ENCODE measurements at places on chromosomes 2 and 18. TPM values are rescaled to one million over a fixed set of nuclear protein-coding genes. Genes with fewer than 3 reads are reported as not detected.

DNA sequence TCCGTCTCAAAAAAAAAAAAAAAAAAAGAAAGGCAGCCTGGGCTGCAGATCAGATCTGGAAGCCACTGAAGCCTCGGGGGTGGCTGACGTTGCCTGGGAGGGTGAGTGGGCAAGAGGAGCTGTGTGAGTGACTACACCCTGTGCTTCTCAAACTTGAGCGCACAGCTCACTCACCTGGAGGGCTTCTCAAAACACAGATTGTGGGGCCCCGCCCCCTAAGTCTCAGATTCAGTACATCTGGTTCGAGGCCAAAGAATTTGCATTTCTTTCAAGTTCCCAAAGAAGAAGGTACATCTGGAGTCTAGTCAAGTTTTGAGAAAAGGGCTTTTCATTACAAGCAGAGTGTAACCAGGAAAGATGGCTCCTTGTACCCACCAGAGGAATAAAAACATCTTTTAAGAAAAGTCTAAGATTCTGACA, 97.7 kb upstream of the CAB39 start:
- peaks cover 15% of the 10 kb centered on the region for H3K27me3 ChIP-seq
- no peak overlapping the region for H3K27ac ChIP-seq
- no peaks in the 10 kb centered on the region for H3K36me3 ChIP-seq
- H3K4me3 ChIP-seq = no peak overlapping the region
- DNase-seq = no peak

- H3K27ac ChIP-seq = no peak overlapping the region
- peaks cover 30% of the 10 kb centered on the region for H3K4me1 ChIP-seq
- no peak overlapping the region for H3K4me3 ChIP-seq
- no peak for DNase-seq
Observed at GRCh38 chr2:236972491-236973342, 113.0 kb upstream of the COPS8 start.

GRCh38 chr2:232539298-232540231, at the start of gene CHRNG:
CHRNG (plus strand) TSS chr2:232539692; CDS start chr2:232539748, 56 bp downstream.
- peaks cover 4% of the 10 kb centered on the region for H3K27me3 ChIP-seq
- H3K27ac ChIP-seq = peak within 1 kb of the TSS; percentile 84
- DNase-seq = no peak
- H3K4me3 ChIP-seq = no peak within 1 kb of the TSS
- H3K4me1 ChIP-seq = no peaks in the 10 kb centered on the region
- no peaks in the 10 kb centered on the region for H3K36me3 ChIP-seq

- no peak overlapping the region for H3K4me3 ChIP-seq
- no peak for DNase-seq
- H3K27me3 ChIP-seq = no peaks in the 10 kb centered on the region
- no peaks in the 10 kb centered on the region for H3K36me3 ChIP-seq
Observed at GRCh38 chr2:144876013-144876412, 356.1 kb upstream of the ZEB2 start.

DNA sequence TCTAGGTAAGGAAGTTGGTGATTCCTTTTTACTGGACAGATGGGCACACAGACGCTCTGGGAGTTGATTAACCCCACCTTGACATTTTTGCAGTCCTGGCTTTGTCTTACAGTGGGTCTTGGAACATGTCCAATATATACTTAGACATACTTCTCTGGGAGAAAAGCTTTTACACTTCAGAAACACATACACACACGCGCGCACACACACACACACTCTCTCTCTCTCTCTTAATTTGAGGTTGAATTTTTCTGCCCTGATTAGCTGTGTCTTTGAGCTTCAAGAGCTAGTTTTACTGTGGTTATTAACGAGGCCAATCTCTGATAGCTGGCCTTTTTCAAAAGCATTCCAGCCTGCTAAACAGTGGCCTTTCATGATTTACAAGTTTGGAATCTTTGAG, 215.0 kb downstream of the MYCN start:
- no peak overlapping the region for H3K4me3 ChIP-seq
- no peaks in the 10 kb centered on the region for H3K36me3 ChIP-seq
- no peaks in the 10 kb centered on the region for H3K27me3 ChIP-seq

- no peak overlapping the region for H3K4me3 ChIP-seq
- DNase-seq = no peak
- peaks cover 36% of the 10 kb centered on the region for H3K36me3 ChIP-seq
- no peaks in the 10 kb centered on the region for H3K4me1 ChIP-seq
- no peaks in the 10 kb centered on the region for H3K27me3 ChIP-seq
Observed at GRCh38 chr2:212052412-212053159, 486.0 kb downstream of the ERBB4 start.

DNA sequence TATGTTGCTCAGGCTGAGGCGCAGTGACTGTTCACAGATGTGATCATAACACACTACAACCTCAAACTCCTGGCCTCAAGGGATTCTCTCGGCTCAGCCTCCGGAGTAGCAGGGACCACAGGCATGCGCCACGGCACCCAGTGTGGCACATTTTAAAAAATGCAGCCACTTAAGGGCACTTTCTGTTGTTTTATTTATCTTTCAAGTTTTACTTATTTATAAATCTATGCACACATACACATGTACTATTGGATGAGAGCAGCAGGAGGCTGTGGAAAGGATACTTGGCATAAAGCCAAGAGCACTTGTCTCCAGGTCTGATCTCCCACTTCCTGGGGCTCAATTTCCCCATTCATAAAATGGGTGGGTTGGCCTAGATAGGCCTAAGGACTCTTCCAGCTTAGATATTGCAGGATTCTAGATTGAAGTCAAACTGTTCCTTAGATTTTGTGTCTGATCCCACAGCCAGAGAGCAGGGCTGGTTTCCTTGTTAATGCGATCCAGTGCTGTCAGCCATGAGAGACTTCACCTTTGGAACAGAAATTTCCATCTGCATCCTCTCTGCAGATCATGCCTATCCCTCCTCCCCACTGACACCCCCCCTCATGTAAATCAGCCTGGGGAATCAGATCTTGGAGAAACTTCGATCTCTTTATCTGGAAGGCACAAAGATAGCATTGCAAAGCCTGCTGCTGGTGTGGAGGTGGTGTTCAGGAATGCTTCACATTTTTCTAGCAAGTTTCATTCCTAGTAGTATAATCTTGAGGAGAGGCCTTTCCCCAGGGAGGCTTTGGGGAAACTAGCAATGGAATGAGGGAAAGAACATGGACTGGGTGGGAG, 24.7 kb downstream of the PCBP1 start:
- peaks cover 37% of the 10 kb centered on the region for H3K4me1 ChIP-seq
- H3K27me3 ChIP-seq = no peaks in the 10 kb centered on the region
- H3K4me3 ChIP-seq = no peak overlapping the region

- no peaks in the 10 kb centered on the region for H3K36me3 ChIP-seq
- no peak overlapping the region for H3K27ac ChIP-seq
- no peak for DNase-seq
- no peaks in the 10 kb centered on the region for H3K27me3 ChIP-seq
- no peak overlapping the region for H3K4me3 ChIP-seq
Observed at GRCh38 chr2:153939124-153939796, 67.5 kb downstream of the GALNT13 start.

- no peaks in the 10 kb centered on the region for H3K36me3 ChIP-seq
- peaks cover 4% of the 10 kb centered on the region for H3K27me3 ChIP-seq
- peaks cover 15% of the 10 kb centered on the region for H3K4me1 ChIP-seq
- no peak overlapping the region for H3K27ac ChIP-seq
- no peak for DNase-seq
Observed at GRCh38 chr18:57855551-57855950, 52.4 kb upstream of the ATP8B1 start.

DNA sequence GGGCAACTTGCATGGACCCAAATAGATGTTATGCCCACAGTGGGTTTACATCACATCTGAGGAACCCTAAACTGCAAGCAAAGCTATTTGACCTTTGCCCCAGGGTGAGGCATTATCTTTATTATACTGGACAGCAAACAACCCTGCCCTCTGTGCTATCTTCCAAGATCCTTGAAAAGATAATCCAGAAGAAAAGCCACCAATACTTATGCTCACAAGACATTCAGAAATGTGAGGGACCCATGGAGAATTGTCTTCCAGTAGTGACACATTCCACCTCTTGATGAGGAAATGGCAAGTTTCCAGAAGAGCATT, 53.0 kb upstream of the NDUFV2 start:
- no peaks in the 10 kb centered on the region for H3K4me1 ChIP-seq
- H3K4me3 ChIP-seq = no peak overlapping the region
- no peak overlapping the region for H3K27ac ChIP-seq
- H3K36me3 ChIP-seq = peaks cover 2% of the 10 kb centered on the region
- no peaks in the 10 kb centered on the region for H3K27me3 ChIP-seq

DNA sequence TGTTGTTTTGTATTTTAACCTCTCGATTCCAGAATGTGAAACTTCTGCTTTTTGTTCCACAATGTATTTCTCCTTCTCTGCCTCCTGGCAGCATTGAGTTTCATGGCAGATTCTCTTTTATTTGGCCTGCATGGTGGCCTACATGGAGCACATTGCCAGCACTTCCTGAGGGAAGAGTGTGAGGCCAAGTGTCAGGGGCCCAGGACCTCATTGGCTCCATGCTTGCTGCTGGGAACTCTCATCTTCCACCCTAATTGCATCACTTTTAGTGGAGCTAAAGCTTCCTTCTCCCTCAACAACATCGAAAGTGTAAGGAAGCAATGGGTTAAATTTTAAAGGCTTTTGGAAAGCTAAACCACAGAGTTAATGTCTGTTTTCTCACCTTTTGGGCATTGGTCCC, 9.5 kb downstream of the TRIB2 start:
- no peaks in the 10 kb centered on the region for H3K27me3 ChIP-seq
- H3K27ac ChIP-seq = no peak overlapping the region
- H3K4me1 ChIP-seq = peaks cover 23% of the 10 kb centered on the region
- no peak for DNase-seq
- H3K36me3 ChIP-seq = peaks cover 34% of the 10 kb centered on the region

- no peak for DNase-seq
- no peak overlapping the region for H3K27ac ChIP-seq
- H3K36me3 ChIP-seq = no peaks in the 10 kb centered on the region
- no peaks in the 10 kb centered on the region for H3K4me1 ChIP-seq
Observed at GRCh38 chr2:141417246-141417797, 713.5 kb downstream of the LRP1B start.

- no peaks in the 10 kb centered on the region for H3K36me3 ChIP-seq
- DNase-seq = no peak
- H3K4me3 ChIP-seq = no peak overlapping the region
- H3K27me3 ChIP-seq = peaks cover 8% of the 10 kb centered on the region
- H3K4me1 ChIP-seq = peaks cover 1% of the 10 kb centered on the region
- no peak overlapping the region for H3K27ac ChIP-seq
Observed at GRCh38 chr2:88669482-88670214, 21.8 kb upstream of the RPIA start.

DNA sequence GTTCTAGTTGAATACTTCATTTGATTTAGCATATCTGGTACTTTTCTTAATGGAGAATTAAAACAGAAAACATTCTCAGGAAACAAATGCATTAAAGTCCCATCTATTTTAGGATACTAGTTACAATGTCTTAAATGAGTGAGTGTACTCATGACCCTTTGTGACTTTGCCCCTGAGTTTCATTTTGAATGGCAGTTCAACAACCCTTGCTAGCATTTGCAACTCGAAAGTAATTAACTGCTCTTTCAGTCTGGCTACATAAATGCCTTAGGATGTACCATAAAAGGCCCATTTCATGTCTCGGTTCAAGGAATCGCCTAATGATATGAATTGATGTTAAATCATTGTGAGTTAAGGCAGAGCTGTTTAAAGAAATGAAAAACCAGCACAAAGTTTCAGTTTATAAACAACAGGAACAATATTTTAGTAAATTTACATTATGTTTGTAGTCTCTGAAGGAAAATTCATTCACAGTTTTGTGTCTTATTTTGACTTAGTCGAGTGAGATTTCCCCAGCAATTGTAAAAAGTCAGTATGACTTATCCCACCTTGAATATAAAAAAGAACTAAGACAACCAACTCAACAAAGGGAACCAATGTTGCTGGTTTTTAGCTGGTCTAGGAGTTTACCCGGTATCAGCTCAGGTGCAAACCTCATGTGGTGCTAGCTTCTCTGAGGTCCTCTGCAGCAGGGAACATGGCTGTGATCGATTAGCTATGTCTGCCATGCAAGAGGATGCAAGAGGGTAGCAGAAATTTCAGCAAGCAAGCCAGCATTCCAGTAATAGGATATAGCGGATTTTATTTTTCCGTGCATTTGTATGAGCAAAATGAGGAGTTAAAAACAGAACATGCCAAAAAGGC, 386.2 kb downstream of the PTPRM start:
- no peak overlapping the region for H3K27ac ChIP-seq
- no peaks in the 10 kb centered on the region for H3K36me3 ChIP-seq
- H3K27me3 ChIP-seq = no peaks in the 10 kb centered on the region

GRCh38 chr18:1017227-1018058, 112.8 kb downstream of the ADCYAP1 start:
- peaks cover 8% of the 10 kb centered on the region for H3K4me1 ChIP-seq
- peak overlapping the region; percentile 63 for H3K27ac ChIP-seq
- no peaks in the 10 kb centered on the region for H3K36me3 ChIP-seq
- DNase-seq = no peak

DNA sequence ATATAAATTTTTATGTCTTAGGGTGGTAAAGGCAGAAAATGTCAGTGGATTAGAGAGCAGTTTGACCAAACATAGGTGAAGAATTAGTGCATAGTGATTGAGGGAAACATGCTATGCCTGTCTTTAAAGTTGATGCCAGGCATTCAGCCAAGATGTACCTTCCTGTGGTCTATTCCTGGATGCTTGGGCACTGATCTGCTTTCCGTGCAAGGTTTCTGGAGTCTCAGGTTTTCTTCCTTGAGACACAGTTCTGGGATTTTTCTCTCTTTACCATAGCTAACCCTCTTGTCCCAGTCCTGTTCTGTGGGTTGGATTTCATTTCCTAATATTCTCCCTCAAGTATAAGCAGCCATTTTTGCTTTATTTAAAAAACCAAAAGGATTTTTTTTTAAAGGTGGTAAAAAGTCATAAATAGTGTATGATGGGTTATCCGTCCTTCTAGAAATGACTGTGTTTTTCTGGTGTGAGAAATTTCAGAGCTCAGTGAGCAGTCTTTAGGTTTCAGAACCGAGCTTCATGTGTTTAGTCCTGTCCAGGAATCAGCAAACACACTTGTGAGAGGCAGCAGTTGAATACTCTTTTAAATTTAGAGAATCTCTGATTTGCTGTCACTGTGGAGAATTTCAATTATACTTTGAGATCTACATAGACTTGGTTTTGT, 43.0 kb upstream of the CYBRD1 start:
- H3K36me3 ChIP-seq = peaks cover 13% of the 10 kb centered on the region
- DNase-seq = no peak
- H3K4me3 ChIP-seq = no peak overlapping the region
- H3K4me1 ChIP-seq = no peaks in the 10 kb centered on the region
- no peaks in the 10 kb centered on the region for H3K27me3 ChIP-seq
- H3K27ac ChIP-seq = no peak overlapping the region

GRCh38 chr2:239263231-239263630, 137.6 kb downstream of the HDAC4 start:
- H3K27ac ChIP-seq = no peak overlapping the region
- H3K27me3 ChIP-seq = no peaks in the 10 kb centered on the region
- peaks cover 6% of the 10 kb centered on the region for H3K36me3 ChIP-seq
- H3K4me1 ChIP-seq = peaks cover 16% of the 10 kb centered on the region

GRCh38 chr2:201833781-201834180, 27.4 kb downstream of the CDK15 start:
- H3K4me3 ChIP-seq = no peak overlapping the region
- no peaks in the 10 kb centered on the region for H3K4me1 ChIP-seq
- H3K36me3 ChIP-seq = no peaks in the 10 kb centered on the region
- peak overlapping the region; percentile 2 for H3K27ac ChIP-seq
- DNase-seq = no peak

- H3K27me3 ChIP-seq = no peaks in the 10 kb centered on the region
- no peak overlapping the region for H3K4me3 ChIP-seq
- H3K4me1 ChIP-seq = peaks cover 4% of the 10 kb centered on the region
- peaks cover 3% of the 10 kb centered on the region for H3K36me3 ChIP-seq
- DNase-seq = no peak
Observed at GRCh38 chr2:84579661-84580060, 63.4 kb downstream of the DNAH6 start.

SAP130 gene
- total RNA-seq = 45.3 TPM

DCDC2C gene
- not detected for total RNA-seq

CTAGE1 gene
- not detected for total RNA-seq

GRB14 gene
- total RNA-seq = 46.3 TPM

COBLL1 gene
- total RNA-seq = 80.9 TPM

ITGA6 gene
- 69.5 TPM for total RNA-seq

PSMA8 gene
- 0.29 TPM for total RNA-seq

DPP10 gene
- 44.6 TPM for total RNA-seq

VAPA gene
- 125 TPM for total RNA-seq

LOXHD1 gene
- total RNA-seq = 0.33 TPM
